Urinary bladder (tissue), 4 donors: ENCODE measurements at places on chromosomes 2 and 18. TPM values are rescaled to one million over a fixed set of nuclear protein-coding genes. Genes with fewer than 3 reads are reported as not detected.

WDFY1 gene
- 104 TPM for total RNA-seq

DNA sequence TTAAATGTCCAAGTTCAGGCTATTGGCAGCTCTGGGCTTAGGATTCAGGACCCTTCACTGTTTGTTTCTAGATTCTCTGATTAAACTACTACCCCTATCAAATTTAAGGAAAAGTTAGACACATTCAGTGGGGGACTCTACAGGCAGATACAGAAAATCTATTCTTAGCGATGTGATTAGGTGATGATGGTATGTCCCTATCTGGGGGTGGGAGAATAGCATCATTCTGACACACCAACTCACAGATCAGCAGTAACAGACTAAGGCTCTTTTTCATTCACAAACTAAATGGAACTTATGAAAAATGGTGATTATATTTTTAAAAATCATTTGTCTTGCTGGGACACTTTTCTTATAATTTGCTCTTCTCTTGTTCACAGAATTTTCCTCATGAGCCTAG, 232.9 kb upstream of the CDH2 start:
- no peak for DNase-seq

COLEC11 gene
- 2.9 TPM for total RNA-seq

- no peak for DNase-seq
Observed at GRCh38 chr2:225600865-225601264, 201.4 kb downstream of the NYAP2 start.

GRCh38 chr18:68840554-68841263, 42.8 kb downstream of the CCDC102B start:
- DNase-seq: peak; percentile 4

MOCOS gene
- total RNA-seq: 0.95 TPM

MC5R gene
- total RNA-seq: not detected
